ENCODE measurements at places on chromosomes 7 and 10.

GRCh38 chr10:1635340-1635739 is 102.0 kb downstream of the ADARB2 start:
- DNase-seq = no peak

GRCh38 chr10:43082746-43083145 is 5.9 kb downstream of the RET start:
- DNase-seq = no peak

DNA sequence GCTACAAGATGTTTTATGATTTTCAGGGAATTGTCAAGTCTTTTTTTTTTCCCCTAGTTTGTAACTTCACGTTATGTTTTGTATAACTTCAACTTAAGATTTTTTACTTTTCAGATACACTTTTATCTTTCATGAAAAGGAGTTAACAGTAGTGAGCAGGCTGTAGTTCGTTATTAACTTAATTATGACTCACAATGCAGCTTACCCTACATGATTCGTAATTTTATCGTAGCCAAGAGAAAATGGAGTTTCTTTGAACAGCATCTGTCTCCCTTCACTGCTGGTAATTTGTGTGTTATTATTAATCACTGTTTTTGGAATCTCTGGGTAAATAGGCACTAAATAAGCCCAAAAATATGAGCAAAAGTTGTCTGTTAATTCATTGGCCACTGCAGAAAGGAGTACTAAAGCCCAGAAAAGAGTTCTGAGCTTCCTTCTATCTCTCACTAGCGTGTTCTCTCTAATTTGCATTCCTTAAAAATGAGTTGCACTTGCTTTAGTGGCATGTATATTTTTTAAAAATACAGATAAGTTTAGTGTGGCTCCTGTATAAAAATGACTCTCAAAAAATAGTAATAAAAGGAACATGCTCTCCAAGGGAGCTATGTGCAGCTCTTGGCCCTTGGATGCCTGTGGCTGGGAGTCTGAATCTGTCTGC is 36.1 kb downstream of the RALA start:
- DNase-seq = no peak

GRCh38 chr10:131532745-131533341 is 221.3 kb upstream of the TCERG1L start:
- DNase-seq = no peak

- no peak for DNase-seq
Observed at GRCh38 chr7:979886-980571, 3.0 kb upstream of the CYP2W1 start.

- no peak for DNase-seq
Observed at GRCh38 chr10:97071496-97071895, 114.3 kb downstream of the SLIT1 start.

DNA sequence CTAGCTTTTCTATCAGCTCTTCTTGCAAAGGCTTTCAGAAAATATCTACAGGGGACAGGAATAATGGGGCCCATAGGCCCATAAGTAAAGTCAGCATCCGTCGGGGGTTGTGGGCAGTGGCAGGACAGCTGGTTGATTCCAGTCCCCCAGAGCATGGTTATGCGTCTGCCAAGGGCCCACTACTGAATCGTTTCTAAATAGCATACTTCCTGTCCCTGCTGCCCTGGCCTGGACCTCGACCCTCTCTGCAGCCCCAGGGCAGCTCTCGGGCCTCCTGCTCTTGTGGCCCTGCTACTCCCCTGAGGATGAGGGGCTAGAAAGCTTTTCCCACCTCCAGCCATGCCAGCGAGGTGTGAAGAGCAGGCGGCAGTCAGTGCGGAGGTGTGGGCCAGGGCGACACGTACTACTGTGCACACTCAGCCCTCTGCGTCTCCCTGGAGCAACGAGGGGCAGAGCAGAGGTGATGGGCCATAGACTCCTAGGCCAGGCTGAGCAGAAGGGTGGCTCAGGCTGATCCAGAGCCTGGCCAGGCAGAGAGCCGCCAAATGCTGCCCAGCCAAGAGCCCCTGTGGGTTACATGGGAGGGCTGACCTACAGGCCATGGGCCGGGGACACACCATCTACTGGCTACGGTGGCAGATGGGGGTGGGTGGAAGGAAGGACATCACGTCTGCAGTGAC is 4.7 kb upstream of the OPN4 start:
- DNase-seq = no peak

GRCh38 chr7:132045481-132045980 is 489.1 kb upstream of the PODXL start:
- no peak for DNase-seq

DNA sequence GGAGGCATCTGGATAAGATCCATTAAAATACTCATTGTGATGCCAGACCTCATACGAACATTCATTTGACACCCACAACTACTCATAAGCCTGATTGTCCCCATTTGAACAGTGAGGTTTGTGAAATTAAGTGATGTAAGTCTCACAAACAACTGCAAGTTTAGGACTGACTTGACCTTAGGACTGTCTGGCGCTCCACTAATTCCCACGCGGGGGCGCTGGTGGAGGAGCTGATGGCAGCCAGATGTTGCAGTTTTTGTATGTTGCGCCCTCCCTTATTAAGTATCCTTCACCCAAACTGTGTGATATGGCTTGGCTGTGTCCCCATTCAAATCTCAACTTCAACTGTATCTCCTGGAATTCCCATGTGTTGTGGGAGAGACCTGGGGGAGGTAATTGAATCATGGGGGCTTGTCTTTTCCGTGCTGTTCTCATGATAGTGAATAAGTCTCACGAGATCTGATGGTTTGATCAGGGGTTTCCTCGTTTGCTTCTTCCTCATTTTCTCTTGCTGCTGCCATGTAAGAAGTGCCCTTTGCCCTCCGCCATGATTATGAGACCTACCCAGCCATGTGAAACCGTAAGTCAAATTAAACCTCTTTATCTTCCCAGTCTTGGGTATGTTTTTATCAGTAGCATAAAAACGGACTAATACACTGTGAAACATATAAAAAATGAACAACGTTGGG is 20.3 kb upstream of the TIAL1 start:
- DNase-seq = no peak

DNA sequence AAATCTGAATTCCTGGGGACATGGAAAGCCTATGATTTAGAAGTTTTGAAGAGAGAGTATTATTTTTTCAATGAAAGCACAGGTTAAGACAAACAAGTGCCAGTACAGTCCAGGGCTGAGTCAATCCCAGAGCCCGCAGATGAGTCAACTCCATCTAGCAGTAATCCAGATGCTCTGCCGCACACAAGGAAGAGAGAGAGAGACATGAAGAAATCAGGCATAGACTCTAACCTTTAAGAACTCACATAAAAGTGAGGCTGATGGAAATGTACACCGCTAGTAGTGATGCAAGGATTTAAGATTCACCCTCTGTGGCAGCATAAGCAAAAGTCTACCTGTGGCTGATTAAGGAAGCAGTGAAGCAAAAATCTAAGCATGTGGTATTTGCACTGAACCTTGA is 651.5 kb downstream of the TNS3 start:
- DNase-seq = no peak

DNA sequence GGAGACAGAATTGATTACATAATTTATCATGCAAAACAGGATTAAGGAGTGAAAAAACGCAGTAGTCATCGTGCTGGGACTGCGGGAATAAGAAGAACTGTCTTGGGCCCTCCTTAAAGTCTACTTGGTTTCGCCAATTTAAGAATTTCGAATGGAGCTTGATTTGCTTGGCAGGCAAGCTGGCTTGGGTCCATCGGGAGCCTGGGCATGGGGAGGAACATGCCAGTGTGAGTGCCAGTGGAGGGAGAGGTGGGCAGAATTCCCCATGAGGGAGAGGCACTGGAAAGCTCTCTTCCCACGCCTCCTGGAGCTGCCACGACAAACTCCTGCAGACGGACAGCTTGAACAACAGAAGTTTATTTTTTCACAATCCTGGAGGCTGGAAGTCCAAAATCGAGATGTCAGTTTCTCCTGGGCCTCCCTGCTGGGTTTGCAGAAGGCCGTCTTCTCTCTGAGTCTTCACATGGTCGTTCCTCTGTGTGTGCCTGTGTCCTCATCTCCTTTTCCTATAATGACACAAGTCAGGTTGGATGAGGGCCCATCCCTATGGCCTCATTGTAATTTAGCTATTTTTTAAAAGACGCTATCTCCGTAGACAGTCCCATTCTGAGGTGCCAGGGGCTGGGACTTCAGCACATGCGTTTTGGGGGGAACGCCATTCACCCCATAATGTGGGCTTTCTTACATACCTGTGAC is 528.7 kb upstream of the DPP6 start:
- DNase-seq = no peak

DNA sequence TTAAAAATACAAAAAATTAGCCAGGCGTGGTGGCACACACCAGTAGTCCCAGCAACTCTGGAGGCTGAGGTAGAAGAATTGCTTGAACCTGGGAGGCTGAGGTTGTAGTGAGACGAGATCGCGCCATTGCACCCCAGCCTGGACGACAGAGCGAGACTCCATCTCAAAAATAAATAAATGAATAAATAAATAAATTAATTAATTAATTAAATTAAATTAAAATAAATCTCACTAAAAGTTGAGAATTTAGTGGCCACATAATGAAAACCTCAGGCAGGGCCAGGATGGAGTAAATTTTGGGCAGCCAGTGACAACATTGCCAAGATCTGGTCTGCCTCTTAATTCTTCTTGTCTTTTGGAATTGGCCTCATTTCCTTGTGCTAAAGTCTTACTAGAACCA is 187.5 kb upstream of the FEZF1 start:
- DNase-seq = no peak

DNA sequence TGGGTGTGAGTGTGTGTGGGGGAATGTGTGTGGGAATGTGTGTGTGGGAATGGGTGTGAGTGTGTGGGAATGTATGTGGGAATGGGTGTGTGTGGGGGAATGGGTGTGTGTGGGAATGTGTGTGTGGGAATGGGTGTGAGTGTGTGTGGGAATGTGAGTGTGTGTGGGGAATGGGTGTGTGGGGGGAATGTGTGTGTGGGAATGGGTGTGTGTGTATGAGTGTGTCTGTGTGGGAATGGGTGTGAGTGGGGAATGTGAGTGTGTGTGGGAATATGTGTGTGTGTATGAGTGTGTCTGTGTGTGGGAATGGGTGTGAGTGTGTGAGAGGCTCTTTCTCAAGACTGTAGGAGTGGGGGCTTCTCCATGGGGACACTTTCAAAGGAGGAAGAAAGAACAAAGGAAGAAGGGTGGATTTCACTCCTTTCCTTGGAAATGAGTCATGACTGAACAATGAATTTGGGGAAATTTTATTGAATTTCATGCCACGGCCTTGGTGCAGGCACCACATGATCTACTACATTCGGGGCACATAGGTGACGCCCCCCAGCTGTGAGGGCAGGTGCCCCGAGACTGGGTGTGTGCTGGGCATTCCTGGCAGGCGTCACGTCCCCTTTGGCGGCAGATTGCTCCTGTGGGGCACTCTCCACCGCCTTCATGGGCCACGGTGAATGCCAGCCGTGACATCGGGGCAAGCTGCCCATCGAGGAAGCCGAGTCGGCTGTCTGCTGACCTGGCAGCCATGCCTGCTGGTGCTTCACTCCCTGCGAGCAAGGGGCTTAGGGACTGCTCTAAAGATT is 88.8 kb upstream of the INSIG1 start:
- DNase-seq = no peak

- no peak for DNase-seq
Observed at GRCh38 chr7:121178869-121179497, 149.8 kb upstream of the WNT16 start.

DNA sequence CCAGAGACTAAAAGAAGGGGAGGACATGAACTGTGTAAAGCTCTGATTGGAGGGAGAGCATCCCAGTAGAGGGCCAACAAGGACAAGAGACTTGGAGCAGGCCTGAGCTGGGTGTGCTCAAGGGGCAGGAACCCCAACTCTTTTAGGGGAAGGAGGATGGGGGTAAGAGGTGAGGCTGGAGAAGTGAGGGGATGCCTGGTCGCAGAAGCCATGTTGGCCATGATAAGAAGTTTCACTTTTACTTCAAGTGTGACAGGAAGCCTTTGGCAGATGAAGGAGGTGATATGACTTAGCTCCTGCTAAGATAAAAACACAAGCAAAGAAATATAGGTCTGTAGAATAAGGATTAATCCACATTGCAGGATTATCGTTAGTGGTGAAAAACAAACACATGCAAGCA is 208.3 kb downstream of the JAZF1 start:
- DNase-seq = no peak

- no peak for DNase-seq
Observed at GRCh38 chr10:1240341-1240775, 184.2 kb downstream of the WDR37 start.

Data from T-helper 1 cell (primary cell).